ENCODE measurements at places on chromosomes 12 and 14.

- DNase-seq: no peak
Measured at GRCh38 chr12:68011882-68012207, 22.6 kb downstream of the IFNG-AS1 start.

DNA sequence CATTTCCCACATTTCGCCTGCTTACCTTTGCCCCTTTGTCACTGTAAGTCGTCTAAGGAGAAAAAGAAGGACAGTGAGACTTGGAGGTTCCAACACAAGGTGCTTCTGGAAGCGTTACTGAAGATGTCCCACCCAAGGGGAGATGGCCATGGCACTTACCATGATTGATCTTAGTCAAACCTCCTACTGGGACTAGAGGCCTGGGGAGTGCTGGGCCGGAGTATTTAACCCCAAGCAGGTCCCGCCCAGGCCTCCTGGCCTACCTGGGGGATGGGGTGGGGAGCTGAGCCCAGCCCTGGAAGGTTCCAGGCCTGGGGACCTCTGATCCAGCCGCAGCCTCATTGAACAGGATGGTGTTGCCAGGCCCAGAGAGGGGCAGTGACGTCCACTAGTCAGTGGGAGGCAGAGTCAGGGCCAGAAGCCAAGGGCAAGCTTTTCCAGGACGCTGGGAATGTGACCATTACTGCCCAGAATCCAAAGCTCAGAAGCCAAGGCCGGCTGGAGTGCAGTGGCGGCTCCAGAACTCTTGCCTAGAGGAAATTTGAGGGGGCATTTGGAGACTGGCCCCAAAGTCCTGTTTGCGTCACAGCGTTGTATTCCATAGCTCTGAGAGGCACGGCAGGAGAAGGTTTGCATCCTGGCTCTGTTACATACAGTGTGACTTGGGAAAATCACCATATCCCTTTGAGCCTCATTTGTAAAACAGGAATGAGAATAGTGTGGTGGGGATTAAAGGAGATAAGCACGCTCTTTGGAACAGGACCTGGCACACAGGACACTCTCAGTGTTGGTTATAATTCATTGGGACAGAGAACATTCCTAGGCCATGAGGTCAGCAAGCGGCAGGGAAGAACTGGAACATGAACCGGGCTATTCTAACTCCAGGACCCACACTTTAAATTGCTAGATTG is at the start of gene HPD:
TSS of gene HPD (minus strand) at position 198 of the 911 bp plus-strand sequence. CDS start at position 162, 36 bp downstream.
- DNase-seq: no peak

- DNase-seq: no peak
Measured at GRCh38 chr14:101953151-101953550, 11.2 kb upstream of the DYNC1H1 start.

DNA sequence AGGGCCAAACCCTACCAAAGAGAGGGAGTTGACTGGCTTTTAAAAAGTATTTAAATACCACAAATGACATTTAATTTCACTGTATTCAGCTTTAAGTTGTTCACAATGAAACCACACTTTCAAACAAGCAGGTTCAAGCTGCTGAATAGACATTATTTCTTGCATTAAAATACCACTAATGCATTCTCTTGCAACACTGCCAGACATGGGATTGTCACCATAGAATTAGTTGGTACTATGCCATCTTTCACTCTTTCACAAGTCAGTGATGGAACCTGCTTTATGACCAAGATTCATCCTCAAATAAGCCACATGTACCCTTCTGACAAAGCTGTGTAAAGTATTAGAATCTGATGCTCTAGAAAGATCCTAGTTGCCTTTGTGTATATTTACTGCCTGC is 239.4 kb downstream of the PAWR start:
- no peak for DNase-seq

- no peak for DNase-seq
Measured at GRCh38 chr12:115588131-115588530, 689.4 kb downstream of the MED13L start.

DNA sequence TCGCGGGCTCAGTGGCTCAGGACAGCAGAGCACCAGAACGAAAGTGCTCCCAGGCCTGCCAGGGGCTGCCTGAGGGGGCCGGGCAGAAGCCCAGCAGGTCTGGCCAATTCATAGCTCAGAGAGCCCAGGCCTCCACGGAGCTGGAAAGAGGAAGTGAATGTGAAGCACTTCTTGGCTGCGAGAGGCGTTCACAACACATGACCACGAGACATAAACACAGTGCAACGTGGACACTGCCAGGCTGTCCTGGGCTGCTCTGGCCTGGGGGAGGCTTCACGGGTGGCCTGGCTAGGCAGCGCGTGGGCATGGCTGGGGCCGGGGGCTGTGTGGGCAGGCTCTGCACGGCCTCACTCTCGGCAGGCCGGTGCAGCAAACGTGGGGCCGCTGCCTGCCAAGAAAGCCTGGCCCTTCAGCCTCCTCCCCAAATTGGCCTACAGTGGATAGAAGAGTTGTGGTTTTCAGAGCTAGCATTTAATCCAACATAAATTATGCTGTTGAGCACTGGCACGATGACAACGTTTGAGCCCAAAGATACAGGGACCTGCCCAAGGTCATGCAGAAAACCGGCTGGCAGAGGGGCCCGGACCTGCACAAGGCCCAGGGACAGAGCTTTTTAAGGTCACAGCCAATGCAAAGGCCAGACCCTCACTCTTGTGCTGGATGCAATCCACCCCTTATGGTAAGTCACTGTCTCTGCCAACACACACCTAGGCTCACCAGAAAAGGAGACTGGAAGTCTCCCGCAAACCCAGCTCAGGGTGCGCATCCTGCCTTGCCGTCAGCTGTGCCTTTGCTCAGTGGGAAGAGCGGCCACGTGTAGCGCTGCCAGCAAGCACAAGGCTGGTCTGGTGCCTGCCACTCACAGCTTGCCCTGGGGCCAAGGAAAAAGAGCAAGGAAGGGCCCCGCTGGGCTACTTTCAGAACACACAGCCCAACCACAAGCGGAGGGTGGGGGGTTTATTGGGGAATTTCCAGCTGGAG is 8.6 kb downstream of the SLC25A29 start:
- no peak for DNase-seq

- no peak for DNase-seq
Measured at GRCh38 chr12:124821252-124822200, 42.1 kb downstream of the SCARB1 start.

DNA sequence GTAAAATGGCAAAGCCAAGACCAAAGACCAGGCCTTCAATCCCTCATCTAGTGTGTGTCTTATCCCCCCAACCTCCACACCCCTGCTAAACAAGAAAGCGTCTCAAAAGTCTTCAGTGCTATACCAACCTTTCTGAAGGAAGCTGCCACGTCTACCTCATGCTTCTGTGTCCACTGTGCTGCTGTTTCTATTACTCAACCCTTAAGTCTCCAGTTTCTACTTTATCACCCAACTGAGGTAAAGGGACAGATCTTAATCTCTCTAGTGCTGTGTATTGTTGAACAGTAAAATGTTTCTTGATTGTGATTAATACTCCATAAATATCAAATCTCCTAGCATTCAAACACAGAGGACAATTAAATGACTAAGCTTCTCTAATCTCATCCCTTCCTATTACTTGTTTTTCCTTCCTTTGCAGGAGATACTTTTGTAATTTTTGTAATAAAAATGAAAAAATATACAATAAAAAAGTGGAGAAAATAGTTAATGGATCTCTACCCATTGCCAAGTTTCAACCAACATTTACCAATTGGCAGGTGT is 23.3 kb downstream of the BTBD7 start:
- no peak for DNase-seq

DNA sequence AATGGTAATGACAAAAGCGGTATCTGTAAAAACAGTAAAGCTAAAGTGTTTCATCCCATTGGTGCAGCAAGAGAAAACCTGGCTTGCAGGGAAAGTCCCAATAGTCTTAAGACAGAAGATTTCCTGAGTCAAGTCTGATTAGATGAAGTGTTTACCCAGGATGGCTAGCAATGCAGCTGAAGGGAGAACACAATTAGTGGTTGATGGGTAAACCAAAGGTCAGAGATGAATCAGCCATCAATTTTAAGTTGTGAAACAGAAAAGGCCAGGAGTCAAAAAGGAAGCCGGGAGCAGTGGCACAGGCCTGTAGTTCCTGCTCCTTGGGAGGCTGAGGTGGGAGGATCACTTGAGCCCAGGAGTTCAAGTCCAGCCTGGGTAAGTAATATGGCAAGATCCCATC is 52.6 kb downstream of the SEC23A start:
- no peak for DNase-seq

DNA sequence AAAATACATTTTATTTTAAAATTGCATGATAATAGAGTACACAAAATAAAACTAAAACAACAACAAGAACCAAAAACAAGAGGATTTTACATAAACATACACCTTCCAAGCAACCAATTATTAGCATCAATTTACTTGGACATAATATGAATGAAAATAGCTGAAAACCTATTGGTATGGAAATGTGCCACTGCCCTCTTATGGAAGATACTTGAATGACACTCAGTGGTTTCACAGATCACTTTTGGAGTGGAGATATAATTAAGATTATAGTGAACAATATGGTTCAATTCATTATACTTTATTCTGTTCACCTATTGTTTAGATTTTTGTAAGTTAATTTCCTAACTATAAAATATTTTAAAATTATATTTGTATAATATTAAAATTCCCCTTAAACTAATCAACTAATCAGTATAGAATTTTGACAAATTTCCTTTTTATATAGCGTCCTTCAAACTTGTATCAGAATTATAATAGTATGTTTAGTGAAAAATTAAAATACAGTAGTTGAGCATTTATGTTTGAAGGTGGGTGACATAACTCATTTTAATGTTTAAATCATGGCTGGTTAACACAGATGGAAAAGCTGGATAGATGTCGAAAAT is 70.1 kb downstream of the SLC6A15 start:
- no peak for DNase-seq

DNA sequence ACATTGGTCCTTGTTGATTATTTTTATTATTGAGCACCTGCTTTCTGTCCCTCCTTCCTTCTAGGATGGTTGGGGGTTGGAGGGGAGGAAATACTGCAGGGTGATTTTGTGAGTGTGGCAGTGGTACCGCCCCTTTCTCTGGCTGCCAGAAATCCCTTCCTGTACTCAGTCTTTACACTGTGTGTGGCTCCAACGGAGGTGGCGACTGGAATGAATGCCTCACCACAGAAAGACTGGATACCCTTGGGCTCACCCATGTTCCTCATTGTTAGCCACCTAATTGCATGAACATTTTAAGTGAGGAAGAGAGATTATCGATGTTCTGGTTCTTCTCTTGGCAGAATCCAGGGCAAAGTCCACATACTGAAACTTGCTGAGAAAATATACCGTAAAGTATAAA is 272.0 kb upstream of the E2F7 start:
- DNase-seq: no peak

GRCh38 chr14:30868736-30869135 is 5.6 kb upstream of the COCH start:
- no peak for DNase-seq

- DNase-seq: peak; percentile 73
Measured at GRCh38 chr12:54411391-54412241, 7.5 kb downstream of the ITGA5 start.

GRCh38 chr14:103483600-103483999 is 39.0 kb downstream of the CKB start:
- DNase-seq: no peak

GRCh38 chr12:100576331-100577036 is 3.0 kb downstream of the GAS2L3 start:
- DNase-seq: no peak

GRCh38 chr12:125220404-125221273 is 155.4 kb downstream of the AACS start:
- DNase-seq: no peak

DNA sequence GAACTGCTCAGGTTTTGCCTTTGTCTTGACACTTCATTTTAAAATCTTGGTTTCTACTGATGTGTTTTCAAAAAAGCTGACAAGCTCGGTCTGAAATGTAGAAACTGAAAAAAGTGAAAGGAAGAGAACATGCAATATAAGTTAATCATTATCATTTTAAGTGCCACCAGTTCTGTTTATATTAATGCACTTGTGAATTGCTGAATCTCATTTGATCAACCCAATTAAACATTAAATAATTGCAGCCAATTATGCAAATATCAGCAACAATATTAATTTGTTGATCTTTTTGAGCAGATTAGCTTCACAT is 133.8 kb downstream of the BCAT1 start:
- DNase-seq: no peak

- peak; percentile 32 for DNase-seq
Measured at GRCh38 chr12:42590330-42590934, 886 bp upstream of the PRICKLE1 start.

- DNase-seq: peak; percentile 95
Measured at GRCh38 chr12:124939421-124940142, 25.1 kb upstream of the UBC start.

- DNase-seq: no peak
Measured at GRCh38 chr12:27937768-27938167, 34.8 kb downstream of the PTHLH start.

- no peak for DNase-seq
Measured at GRCh38 chr12:115623764-115624334, 653.6 kb downstream of the MED13L start.

GRCh38 chr14:60061371-60061770 is 30.4 kb upstream of the PCNX4 start:
- no peak for DNase-seq

DNA sequence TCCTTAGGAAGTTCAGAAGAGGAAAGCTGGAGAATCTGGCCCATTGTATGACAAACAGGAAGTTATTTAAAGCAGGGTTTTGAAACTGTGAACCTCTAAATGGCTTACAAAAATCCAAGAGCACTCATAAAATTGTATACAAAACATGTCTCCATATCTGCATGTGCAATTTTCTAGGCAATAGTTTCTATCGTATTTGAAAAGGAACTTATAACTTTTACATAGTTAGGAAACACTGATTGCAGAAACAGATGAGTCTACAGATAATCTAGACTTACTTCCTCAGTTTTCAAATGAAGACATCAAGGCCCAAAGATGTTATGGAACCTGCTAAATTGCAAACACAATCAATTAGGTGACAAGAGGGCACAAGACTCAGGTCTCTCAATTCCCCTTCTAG is 53.3 kb upstream of the ETV6 start:
- no peak for DNase-seq

GRCh38 chr14:23478109-23478759 is 8.7 kb downstream of the NGDN start:
- peak; percentile 55 for DNase-seq

DNA sequence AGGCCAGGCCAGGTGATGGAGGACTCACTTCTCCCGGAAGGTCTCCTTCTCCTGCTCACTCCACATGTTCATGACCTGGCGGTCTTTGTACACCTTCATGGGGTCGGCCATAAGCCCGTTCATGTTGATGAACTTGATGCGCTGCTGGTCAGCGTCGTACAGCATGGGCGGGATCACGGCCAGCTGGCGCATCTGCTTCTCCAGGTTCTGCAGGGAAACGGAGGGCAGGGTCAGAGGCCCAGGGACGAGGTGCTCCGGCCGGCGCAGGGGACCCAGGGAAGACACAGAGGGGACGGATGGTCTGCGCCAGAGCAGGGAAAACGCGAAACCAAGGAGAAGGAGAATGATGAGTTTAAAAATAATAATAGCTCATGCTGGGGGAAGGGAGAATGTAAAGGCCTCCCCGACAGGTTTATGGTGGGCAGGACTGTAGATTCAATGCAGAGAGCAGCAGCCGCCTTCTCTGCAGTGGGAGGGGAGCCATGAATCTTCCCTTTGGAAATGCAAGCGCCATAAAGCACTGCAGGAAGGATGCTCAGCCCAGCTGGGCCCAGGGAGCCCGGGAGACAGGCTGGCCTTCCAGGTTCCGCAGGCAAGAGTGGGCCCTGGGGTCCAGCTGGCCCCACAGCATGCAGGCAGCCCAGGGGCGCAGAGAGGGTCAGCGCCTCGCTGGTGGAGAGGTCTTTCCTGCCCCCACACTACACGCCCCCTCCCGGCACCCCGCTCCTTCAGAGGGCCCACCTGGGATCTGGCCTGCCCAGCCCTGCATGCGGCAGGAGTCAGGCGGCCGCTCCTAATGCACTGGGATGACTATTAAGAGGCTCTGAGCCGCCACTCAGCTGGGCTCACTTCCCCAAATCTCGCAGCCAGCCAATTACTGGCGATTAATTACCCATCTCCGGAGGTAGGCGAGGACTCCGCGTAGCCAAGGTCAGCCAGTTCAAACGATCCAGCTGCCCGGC is 132.0 kb downstream of the RFLNA start:
- no peak for DNase-seq
